ENCODE measurements at places on chromosomes 4 and X.

- no peaks in the 10 kb centered on the region for H3K36me3 ChIP-seq
- H3K27me3 ChIP-seq, result peaks cover 1% of the 10 kb centered on the region
- no peak overlapping the region for H3K27ac ChIP-seq
- DNase-seq, result no peak
- H3K4me3 ChIP-seq, result no peak overlapping the region
- H3K4me1 ChIP-seq, result peaks cover 6% of the 10 kb centered on the region
These were observed 28.8 kb upstream of the SCOC start for GRCh38 chr4:140344621-140345020.

DNA sequence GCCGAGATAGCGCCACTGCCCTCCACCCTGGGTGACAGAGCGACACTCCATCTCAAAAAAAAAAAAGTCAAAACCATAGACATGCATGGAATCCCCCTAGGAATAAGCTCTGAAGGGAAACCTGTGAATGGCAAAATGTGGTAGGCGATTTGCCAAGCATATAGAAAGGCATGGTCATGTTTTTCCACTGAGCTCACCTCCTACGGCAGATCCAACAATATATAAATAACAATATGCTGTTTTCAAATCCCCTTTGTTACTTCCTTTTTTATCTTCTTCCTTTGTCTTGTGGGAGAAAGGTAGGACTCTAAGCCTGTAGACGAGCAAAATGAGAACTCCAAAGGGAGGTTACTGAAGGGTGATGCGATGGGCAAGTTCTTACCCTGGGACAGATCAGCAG, 219.0 kb downstream of the PALLD start:
- no peak overlapping the region for H3K4me3 ChIP-seq
- no peaks in the 10 kb centered on the region for H3K36me3 ChIP-seq
- H3K27me3 ChIP-seq, result peaks cover 2% of the 10 kb centered on the region
- DNase-seq, result no peak

- peaks cover 1% of the 10 kb centered on the region for H3K4me1 ChIP-seq
- no peaks in the 10 kb centered on the region for H3K36me3 ChIP-seq
These were observed 6.3 kb upstream of the ATP10D start for GRCh38 chr4:47478804-47479203.

DNA sequence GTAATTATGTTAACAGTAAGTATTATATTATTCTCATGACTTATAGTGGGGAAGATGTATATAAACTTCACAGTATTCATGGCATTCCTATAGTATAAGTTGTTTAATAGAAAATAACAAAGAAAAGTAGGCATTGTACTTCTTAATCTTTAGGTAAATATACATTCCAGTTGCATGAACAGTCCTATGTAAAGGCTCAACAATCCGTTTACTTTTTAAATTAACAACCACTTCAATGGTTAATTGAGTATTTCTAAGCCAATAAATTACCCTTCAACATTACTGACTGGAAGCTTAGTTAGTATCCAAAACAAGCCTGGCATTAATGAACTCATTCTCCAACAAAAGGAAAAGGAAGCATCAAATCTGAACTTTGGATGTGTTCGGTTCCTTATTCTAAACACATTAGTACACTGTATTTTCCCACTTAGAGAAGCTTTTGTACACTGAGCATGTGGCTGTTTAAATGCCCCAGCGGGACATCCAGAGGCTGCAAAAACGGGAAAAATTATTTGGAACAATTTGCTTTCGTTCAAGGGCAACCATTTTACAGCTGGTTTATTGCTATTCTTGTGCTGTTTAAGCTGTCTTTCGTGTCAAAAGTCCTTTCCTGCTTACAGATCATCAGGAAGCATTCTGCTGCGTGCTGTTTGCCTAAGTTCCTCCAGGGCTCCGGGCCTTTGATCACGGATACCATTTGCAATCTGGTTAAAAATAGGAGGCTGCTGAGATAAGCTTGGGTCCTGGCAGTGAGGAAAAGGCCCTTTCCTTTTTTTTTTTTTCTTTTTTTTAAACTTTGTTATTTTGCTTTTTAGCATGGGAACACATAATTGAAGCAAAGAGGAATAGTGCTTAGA, 460.3 kb downstream of the SPRY1 start:
- H3K27me3 ChIP-seq, result no peaks in the 10 kb centered on the region
- H3K4me1 ChIP-seq, result no peaks in the 10 kb centered on the region
- no peak overlapping the region for H3K4me3 ChIP-seq
- DNase-seq, result no peak
- no peaks in the 10 kb centered on the region for H3K36me3 ChIP-seq

DNA sequence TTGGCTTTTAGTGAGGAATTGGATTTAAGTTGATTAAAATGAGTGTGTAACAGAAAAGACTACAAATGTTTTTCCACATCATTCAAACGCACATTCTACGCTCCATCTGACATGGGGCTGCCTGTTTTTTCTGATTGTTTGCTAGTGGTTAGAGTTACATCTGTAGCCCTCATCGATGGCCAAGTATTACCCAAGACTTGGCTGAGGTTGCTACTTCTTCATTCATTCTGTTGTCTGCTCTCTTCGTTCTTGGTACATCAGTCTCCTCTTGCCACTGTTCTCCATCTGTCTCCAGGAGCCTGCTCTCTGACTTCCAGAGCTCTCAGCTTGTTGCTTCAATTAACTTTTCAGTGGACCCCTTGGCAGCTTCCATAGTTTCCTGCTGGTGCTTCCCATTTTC, 1844.6 kb upstream of the TENM3 start:
- peaks cover 3% of the 10 kb centered on the region for H3K27me3 ChIP-seq
- no peaks in the 10 kb centered on the region for H3K36me3 ChIP-seq
- H3K4me3 ChIP-seq, result no peak overlapping the region
- DNase-seq, result no peak
- peaks cover 3% of the 10 kb centered on the region for H3K4me1 ChIP-seq
- H3K27ac ChIP-seq, result no peak overlapping the region
